Astrocyte (in vitro differentiated cells and primary cell): ENCODE measurements at places on chromosomes 7 and 10. TPM values are rescaled to one million over a fixed set of nuclear protein-coding genes. Genes with fewer than 3 reads are reported as not detected.

RALA gene
- total RNA-seq: 68.6 and 70.2 TPM in 2 replicates

DNA sequence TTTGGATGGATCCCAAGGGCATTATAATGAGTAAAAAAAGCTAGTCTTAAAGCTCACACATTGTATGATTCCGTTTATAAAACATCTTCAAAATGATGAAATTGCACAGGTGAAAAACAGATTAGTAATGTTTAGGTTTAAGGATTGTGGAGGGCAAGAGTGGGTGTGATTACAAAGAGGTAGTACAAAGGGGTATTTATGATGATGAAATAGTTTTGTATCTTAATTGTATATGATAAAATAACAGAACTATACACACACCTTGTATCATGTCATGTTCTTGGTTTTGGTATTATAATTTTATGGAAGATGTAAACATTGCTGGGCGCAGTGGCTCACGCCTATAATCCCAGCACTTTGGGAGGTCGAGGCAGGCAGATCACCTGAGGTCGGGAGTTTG is 2.8 kb upstream of the SSC4D start:
- no peaks in the 10 kb centered on the region for H3K27me3 ChIP-seq
- H3K36me3 ChIP-seq: no peaks in the 10 kb centered on the region
- H3K27ac ChIP-seq: no peak overlapping the region

- peak; percentile 27 for DNase-seq
- no peaks in the 10 kb centered on the region for H3K36me3 ChIP-seq
- H3K27me3 ChIP-seq: no peaks in the 10 kb centered on the region
- H3K4me3 ChIP-seq: peak overlapping the region; percentile 20
Measured at GRCh38 chr7:144391823-144392255, 11.7 kb downstream of the NOBOX start.

DNA sequence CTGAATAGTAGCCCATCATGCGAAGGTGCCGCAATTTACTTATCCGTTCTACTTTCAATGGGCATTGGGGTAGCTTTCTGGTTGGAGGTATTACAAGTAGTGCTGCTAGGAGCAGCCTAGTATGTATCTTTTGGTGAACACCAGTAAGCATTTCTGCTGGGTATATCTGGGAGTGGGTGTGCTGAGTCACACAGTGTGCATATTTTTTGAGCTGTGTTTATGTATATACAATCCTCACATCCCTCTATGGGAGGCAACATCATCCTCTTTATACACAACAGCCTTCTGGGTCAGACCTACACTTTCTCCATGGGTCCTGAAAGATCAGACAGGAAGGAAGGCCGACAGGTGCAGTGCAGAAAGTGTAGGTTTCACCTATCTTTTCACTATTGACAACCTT is 36.3 kb downstream of the PYROXD2 start:
- no peaks in the 10 kb centered on the region for H3K27me3 ChIP-seq
- H3K27ac ChIP-seq: no peak overlapping the region
- no peaks in the 10 kb centered on the region for H3K36me3 ChIP-seq
- no peak overlapping the region for H3K4me3 ChIP-seq
- H3K4me1 ChIP-seq: peaks cover 30% of the 10 kb centered on the region

ETV1 gene
- 12.5 and 12.6 TPM in 2 replicates for total RNA-seq

GRCh38 chr10:96509017-96509641 is 4.6 kb downstream of the TLL2 start:
- peak; percentile 91 for DNase-seq
- peaks cover 6% of the 10 kb centered on the region for H3K27me3 ChIP-seq
- H3K4me1 ChIP-seq: peaks cover 28% of the 10 kb centered on the region

DNA sequence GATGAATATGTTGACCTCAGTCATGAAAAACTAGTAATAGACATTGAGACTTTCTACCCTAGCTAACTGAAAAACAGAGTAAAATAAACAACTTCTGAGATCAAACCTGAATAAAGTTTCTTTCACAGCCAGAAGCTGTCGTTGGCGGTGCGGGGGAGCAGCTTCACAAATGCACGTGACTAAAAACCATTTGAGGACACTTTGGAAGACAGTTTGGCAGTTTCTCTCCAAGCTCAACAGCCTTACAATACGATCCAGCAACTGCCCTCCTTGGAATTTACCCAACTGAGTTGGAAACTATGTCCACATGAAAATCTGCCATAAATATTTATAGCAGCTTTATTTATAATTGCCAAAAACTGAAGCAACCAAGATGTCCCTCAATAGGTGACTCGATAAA is 63.1 kb downstream of the CYTH3 start:
- no peaks in the 10 kb centered on the region for H3K36me3 ChIP-seq
- no peaks in the 10 kb centered on the region for H3K27me3 ChIP-seq
- no peak for DNase-seq
- H3K4me3 ChIP-seq: no peak overlapping the region
- no peak overlapping the region for H3K27ac ChIP-seq
- no peaks in the 10 kb centered on the region for H3K4me1 ChIP-seq

- no peak overlapping the region for H3K27ac ChIP-seq
- H3K36me3 ChIP-seq: no peaks in the 10 kb centered on the region
- H3K27me3 ChIP-seq: peaks cover 7% of the 10 kb centered on the region
- H3K4me3 ChIP-seq: no peak overlapping the region
Measured at GRCh38 chr7:151311294-151311864, 30.2 kb upstream of the NUB1 start.

DNA sequence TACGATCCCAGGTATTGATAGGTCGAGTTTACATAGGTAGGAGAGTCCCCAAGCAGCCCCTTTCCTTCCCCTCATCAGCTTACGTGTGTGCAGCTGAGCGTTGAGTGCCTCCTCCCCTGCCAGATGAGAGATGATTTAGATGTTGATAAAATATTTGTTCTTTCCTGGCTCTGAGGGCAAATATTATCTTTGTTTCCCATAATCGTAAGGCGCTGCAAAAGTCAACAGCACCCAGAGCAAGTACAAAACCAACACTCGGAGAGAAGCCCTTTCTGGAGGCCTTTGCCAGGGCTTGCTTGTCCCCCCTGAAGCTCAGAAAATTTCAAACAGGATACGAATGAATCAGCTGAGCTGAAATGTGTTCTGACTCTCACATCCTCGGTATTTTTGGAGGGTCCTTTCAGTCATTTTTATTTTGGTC is 683.2 kb downstream of the LRMDA start:
- H3K27me3 ChIP-seq: no peaks in the 10 kb centered on the region
- H3K27ac ChIP-seq: no peak overlapping the region
- DNase-seq: no peak
- peaks cover 29% of the 10 kb centered on the region for H3K4me1 ChIP-seq

DNA sequence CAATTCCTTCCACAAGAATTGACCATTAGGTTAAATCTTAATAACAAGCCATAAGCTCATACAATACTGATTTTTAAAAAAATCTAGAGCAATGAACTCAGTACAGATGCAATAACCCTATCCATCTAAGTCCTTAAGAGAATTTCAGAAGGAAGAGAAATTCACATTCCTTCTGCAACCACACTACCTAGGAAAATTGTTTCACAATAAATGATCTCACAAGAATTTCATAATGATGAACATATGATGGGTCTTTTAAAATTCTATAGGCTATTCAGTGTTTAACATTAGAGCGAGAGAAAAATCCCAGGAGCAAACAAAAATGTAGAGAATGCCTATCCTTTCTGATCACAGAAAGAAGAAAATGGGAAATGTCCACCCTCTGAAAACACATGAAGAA is 70.0 kb upstream of the MAGI2 start:
- DNase-seq: no peak
- no peak overlapping the region for H3K27ac ChIP-seq
- no peaks in the 10 kb centered on the region for H3K4me1 ChIP-seq
- H3K27me3 ChIP-seq: no peaks in the 10 kb centered on the region
- H3K4me3 ChIP-seq: no peak overlapping the region
- no peaks in the 10 kb centered on the region for H3K36me3 ChIP-seq

DNA sequence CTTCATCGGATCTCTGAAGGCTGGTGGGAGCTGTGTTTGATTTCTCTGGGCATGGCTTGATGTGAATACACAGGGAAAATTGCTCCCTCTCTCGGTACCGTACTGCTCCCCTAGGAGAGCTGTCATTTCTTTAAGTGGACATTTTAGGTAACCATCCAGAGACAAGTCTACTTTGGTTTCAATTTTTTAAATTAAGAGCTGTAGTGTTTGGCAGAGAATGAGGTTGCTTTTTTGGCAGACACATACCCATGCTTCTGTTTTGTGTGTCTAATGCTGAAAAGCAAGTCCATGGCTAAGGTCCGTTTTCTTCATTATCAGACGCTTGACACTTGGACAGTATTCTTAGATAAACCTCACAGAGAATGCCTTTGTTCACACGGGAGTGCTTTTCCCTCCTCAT is 61.3 kb upstream of the TRIL start:
- H3K4me1 ChIP-seq: no peaks in the 10 kb centered on the region
- H3K27me3 ChIP-seq: no peaks in the 10 kb centered on the region
- no peak for DNase-seq

DNA sequence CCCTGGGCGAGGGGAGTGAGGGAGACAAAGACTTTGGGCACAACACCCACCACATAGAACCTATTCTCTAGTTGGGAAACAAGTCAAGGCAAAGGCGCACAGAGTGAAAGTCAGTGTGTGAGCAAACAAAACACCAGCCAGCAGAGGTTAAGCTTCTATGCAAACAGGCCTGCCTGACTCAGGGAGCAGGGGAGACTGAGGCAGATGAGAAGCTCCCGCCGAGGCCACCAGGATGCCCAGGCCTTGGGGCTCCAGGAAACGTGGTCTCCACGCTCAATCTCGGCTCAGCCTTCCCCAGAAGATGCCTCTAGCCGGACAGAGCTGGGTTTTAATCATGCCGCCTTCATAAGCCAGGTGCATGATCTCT is 74.1 kb upstream of the KCNMA1 start:
- H3K36me3 ChIP-seq: no peaks in the 10 kb centered on the region

DNA sequence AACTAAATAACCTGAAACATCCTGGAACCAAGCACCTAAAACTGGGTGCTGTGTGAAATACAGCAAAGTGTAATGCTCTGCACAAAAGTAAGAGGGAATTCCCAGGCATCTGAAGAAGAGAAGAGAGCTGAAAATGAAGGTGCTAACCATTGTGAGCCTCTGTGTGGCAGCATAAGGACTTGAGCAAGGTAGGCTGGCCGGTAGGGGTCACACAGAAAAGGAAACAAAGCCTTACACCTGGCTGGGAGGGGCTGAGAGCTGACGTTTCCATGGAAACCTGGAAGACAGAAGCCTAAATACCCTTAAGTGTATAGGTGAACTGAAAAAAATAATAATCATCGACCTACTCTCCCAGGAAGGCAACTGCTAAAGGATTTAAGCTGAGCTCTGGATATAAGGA is 48.6 kb downstream of the CUL1 start:
- H3K27me3 ChIP-seq: no peaks in the 10 kb centered on the region
- peaks cover 3% of the 10 kb centered on the region for H3K36me3 ChIP-seq
- no peak for DNase-seq
- H3K4me1 ChIP-seq: no peaks in the 10 kb centered on the region
